Stimulated activated CD8-positive, alpha-beta memory T cell treated with anti-CD3 and anti-CD28 coated beads, Interleukin-15, amount 100 ng/mL, for 24 hours (primary cell): ENCODE measurements at places on chromosomes 7 and 10.
A peak's percentile ranks its signal among the peaks of the same experiment; 100 is the strongest.

DNA sequence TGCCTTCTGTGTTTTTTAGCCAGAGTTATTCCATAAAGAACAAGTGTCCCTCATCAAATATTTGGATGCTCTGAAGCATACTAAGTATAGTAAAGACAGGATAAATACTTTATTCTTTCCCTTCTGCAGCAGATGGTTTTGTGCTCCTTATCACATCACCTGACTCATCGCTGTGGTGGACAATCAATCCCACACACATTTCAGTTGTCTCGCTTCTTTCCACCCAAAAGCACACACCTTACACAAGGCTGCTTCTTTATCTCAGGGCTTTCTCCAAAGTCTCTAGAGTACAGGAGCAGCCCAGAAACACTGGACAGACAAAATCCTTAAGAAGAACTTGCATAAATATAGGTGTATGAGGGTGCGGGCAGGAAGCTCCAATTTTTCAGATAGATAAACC lies 43.4 kb downstream of the IGF2BP3 start:
- no peak for DNase-seq

GRCh38 chr7:70647801-70648498 lies 484.0 kb upstream of the GALNT17 start:
- peak; percentile 40 for DNase-seq

DNA sequence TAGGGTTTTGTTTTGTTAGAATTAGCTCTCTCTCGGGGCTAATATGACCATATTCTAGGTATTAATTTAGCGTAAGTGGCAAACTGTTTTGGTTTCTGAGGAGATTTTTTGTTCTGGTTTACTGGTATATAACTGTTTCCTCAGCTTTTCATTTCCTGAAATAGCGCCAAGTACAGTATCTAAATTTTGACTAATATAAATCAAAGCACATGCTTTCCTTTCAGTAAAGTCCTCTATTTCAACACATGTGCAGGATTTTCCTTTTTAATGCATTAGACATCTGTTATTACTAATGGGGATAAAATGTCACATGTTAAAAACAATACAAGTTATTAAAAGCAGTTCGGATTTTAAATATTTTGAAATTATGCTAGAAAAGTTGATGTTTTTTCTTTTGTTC lies 11.3 kb downstream of the FERD3L start:
- DNase-seq, result no peak

DNA sequence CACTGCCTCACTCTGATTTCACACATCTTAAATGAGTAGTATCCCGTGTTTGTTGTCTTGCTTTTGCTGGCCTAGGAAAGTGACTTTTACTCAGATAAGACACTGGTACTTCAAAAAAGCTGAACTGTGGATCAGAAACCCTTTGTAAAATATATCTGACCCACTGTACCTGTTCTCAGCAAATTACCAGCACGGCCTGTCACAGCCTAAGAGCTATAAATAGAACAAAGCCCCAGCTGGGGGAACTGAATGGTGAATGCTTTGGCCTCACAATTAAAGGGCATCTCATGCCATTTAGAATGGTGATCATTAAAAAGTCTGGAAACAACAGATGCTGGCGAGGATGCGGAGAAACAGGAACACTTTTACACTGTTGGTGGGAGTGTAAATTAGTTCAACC lies 76.1 kb downstream of the CREB3L2 start:
- no peak for DNase-seq

GRCh38 chr7:44366986-44367385 lies 41.6 kb upstream of the CAMK2B start:
- DNase-seq, result no peak

DNA sequence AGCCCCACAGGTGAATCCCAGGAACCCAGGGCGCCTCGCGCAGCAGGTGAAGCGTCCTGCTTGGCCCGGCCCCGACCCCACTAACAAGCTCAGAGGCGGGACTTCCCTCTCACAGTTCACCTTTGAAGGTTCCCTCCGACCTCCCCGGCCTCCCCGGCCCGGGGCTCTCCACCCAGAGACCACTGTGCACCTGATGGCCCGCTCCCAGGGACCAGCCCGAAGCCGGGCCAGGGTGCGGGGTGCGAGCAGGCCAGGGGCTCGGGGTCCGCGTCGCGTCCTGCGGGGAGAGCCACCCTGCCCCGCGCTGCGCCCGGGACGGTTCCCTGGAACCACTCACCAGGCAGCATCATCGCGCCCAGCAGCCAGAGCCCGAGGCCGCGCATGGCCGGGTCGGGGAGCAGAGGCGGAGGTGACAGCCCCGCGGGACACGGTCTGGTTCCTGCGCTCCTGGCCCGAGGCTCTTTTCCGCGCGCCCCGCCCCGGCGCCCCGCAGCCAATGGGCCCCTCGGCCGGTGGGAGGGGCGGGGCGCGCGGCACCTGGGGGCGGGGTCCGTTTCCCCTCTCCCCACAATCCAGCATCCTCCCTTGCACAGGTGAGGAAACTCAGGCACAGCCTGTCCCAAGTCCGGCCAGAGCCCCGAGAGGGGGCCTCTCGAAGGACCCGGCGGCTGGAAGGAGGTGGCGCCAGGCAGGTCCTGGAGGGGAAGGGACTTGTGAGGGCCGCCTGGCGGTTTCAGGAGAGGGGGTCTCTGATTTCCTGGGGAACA lies at the start of gene ADAM8:
Gene ADAM8 (minus strand): TSS at position 434 of the 767 bp plus-strand sequence. CDS start 51 bp downstream, at position 383.
- no peak for DNase-seq

DNA sequence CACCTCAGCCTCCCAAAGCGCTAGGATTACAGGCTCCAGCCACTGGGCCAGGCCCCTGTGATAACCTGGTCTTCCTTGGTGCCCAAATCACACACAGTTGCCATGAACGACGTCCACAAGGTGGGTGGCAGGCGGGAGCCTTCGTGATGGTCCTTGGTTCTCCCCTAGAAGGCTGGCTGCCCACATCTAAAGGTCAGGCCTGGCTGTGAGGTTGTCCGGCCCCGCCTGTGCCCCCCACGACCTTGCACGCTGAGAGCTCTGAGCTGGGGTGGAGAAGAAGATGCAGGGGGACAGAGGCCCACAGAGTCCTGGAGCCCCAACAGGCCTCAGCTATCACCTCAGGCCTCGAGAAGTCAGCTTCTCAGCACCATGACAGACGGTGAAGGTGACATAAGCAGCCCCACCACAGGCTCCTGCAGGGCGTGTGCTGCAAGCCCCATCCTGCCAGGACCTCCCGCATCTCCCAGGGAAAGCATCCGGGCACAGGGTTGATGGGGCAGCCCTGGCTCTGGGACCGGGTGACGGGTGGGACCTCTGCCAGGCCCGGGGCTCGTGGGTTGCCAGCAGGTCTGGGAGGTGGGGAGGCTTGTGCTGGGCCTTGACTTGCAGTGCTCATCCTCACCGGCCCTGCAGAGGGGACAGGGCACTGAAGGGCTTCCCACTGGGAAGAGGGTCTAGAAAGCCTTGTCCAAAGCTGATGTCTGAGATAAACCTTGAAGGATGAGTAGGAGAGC lies 217.4 kb downstream of the WDR37 start:
- no peak for DNase-seq

DNA sequence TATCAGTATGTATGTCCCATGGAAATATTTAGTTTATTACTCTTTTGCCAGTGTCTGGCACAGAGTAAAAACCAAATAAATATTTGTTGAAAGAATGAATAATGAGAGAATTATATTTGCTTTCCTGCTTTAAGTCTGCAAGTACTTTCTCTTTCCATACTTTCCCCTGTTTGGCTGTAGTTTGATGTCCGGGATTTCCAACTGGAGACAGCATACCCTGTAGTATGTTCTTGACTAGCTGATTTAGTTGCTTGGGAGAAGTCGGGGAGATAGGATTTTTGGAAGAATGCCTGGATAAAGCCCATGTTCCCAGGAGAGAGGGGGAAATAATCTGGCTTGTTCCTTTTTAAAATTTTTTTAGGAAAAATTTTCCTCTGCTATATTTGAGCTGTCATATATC lies 516.1 kb downstream of the CCSER2 start:
- DNase-seq, result no peak

GRCh38 chr7:94016786-94017185 lies 12.6 kb upstream of the BET1 start:
- DNase-seq, result no peak

DNA sequence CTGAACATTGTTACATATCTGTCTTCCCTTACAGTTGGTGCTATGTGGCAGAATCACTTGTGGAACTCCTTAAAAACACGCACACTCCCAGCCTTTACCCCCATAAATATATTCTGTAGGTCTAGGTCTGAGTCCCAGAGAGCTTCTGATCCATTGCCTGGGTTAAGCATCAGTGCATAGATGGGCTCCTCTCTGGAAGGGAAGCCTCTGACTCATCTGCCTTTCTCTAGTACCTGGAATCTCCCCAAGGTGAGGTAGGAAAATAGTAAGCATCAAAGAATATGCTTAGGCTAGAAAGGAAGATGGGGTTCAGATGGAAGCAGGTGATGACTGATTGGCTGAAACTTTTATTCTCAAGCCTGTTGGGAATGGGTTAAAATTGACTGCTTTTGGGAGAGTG lies 26.1 kb downstream of the PROSER2 start:
- no peak for DNase-seq

- DNase-seq, result no peak
Observed at GRCh38 chr10:129546106-129546505, 79.1 kb downstream of the MGMT start.

GRCh38 chr7:112080441-112080840 lies 125.8 kb downstream of the DOCK4 start:
- DNase-seq, result no peak

- DNase-seq, result no peak
Observed at GRCh38 chr10:21891439-21891838, 112.1 kb downstream of the DNAJC1 start.

GRCh38 chr7:12709726-12710502 lies 22.5 kb downstream of the ARL4A start:
- no peak for DNase-seq

DNA sequence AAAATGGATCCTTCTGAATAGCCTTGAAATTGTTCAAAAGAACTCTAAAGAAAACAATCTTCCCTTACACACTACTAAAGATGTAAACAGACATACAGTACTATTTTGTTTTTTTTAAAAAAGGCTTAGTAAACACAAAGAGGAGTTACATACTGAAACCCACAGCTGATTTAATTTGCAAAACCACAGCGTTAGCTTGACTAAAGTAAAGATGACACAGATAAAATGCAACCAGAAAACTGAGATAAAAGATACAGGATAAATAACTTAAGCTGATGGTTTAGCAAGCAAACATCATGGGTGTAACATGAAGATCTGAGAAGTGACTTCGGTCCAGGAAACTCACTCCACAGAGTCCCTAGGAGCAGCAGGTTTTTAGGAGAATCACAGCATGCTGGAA lies 21.8 kb downstream of the PRKCQ start:
- no peak for DNase-seq

DNA sequence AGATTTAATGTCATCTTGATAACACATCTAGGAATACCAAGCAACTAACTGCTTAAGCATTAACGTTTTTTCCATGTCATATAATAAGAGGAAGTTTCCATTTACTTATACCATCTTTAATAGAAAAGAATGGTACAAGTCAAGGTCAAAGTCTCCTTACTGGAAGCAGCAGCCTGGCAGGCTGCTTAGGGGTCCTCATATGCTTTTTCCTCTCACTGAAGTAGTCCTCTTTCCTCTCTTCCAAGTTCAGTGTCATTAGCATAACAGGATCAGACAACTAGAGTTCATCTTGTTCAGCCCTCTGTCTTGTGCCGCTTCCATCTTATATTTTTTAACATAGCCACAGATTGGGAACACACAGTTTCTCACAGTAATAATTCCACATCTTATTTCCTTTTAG lies 405.7 kb downstream of the GFRA1 start:
- no peak for DNase-seq

GRCh38 chr10:131179361-131179760 lies 132.2 kb downstream of the TCERG1L start:
- DNase-seq, result no peak

DNA sequence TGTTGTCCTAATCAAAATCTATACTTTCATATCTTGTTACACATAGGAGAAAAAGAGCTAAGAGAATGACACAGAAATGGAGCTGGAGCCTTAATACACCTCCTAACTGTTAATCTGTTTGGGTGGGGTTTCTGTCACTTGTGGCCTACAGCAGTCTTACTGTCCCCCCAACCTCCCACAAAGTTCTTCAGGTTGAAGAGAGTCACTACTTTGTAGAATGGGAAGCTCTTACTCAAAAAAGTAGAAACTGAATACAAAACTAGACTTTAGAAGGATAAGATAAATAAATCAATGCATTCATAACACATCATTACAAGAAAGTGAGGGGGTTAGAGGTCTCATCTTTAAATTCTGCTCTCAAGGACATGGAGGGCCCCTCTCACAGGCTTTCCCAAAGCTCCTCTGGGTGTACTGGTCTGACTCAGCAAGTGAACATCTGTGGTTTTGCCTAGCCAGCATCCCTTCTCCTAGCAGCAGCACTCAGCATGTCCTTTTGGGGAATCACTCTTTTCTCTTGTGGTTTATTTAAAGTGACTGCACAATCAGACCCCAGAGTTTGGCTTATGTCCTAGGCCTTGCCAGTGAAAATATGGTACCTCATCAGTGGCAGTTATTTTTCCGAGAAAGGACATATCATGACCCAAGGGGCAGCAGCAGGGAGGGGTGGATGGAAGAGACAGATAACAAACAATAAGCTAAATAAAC lies 2.0 kb upstream of the BLVRA start:
- DNase-seq, result no peak

GRCh38 chr10:60943316-60944057 lies 498 bp downstream of the RHOBTB1 start:
- no peak for DNase-seq

DNA sequence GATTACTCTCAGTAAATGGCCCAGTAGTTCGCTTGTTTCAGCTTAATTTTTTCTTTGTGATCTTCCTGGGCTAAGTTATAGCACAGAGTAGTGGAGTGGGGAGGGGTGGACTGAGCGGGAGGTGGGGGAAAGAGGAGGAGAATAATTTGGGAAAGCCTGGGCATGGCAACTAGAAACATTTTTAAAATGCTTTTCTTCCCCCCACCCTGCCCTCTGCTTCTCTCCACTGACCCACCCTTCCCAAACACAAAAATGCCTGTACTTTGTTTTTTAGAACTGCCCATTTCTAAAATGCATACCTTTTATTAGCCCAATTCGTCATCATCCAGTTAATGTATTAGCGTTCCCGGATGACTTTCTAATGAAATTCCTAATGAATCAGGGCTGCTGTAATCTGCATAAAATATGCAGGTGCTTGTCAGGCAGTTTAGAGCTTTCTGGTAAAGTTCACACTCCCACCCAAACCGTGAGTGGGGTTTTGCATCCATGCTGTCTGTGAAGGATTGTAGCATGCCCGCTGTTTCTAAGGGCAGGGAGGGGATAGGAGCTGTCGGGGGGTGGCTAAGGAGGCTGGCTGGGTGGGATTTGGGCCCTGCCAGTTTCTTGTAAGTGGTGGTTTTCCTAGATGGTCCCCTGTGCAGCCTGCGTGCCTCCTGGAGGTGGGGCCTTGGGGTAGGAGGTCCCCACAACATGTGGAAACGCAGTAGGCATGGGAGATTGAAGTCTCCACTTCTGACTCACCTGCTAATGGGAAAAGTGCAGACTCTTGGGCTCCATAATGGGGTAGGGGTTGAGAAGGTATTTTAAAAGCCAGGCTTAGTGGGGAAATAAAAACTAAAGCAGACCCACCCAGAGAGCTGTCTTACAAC lies 190.3 kb downstream of the TCF7L2 start:
- no peak for DNase-seq

GRCh38 chr10:29590915-29591650 lies 43.7 kb downstream of the SVIL start:
- DNase-seq, result no peak
